T-helper 17 cell (primary cell): ENCODE measurements at places on chromosomes 16 and 17.

DNA sequence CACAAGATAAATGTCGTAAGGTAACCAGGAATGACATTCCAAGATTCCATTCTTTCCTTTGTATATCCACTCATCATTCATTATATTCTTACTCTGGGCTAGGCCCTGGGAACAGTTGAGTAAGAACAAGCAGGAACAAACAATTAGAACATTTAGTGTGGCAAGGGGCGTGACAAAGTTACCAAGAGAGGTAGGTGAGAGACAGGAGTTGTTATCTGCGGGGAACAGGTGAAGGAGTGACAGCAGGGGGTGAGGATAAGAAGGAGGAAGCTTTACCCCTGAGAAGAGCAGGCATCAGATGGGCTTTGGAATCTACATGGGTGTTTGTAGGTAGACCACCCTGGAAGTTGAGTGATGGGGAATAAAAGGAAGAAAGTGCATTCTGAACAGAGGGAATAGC is 568.9 kb downstream of the WWOX start:
- no peak overlapping the region for H3K27ac ChIP-seq
- peaks cover 8% of the 10 kb centered on the region for H3K4me1 ChIP-seq
- no peaks in the 10 kb centered on the region for H3K27me3 ChIP-seq
- no peak for DNase-seq

DNA sequence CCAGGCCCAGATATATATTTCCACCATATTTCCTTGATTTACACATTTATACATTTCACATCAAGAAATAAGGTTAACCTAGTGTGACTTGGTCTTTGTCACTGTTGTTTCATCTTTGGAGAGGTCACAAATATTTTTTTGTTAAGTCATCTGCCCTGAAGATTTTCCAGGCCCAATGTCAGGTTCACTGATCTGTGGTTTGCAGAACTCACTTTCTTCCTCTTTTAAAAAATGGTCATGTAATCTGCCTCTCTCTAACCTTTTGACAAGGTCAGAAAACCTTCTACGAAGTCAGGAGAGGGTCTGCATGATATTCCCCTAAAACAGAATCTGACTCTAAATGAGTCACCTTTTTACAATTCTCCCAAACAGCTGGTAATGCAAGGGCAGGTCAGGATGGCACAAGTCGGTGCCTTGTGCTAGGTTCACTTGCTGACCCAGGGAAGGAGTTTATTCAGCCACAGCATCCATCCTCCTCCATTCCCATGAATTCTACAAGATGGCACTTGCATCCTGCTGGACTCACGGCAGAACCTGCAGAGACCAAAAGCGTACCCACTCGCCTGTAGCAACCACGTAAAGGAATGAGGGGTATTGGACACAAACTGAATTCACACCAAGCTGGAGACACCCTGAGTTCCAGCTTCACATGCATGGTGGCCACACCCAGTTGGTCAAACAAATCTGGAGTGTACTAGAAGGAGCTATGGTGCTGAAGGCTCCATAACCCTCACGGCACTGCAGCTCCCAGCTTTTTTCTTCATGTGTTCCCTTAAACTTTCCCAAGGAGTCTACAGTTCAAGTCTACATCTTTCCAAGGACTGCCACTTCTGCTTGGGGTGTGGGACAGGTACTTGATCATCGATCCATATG is 1.6 kb upstream of the KIAA0513 start:
- peaks cover 22% of the 10 kb centered on the region for H3K4me1 ChIP-seq

GRCh38 chr17:50440172-50440837 is 14.3 kb downstream of the ACSF2 start:
- DNase-seq, result no peak
- H3K27ac ChIP-seq, result no peak overlapping the region
- H3K27me3 ChIP-seq, result no peaks in the 10 kb centered on the region
- H3K4me1 ChIP-seq, result peaks cover 2% of the 10 kb centered on the region
- H3K4me3 ChIP-seq, result no peak overlapping the region
- no peaks in the 10 kb centered on the region for H3K36me3 ChIP-seq

DNA sequence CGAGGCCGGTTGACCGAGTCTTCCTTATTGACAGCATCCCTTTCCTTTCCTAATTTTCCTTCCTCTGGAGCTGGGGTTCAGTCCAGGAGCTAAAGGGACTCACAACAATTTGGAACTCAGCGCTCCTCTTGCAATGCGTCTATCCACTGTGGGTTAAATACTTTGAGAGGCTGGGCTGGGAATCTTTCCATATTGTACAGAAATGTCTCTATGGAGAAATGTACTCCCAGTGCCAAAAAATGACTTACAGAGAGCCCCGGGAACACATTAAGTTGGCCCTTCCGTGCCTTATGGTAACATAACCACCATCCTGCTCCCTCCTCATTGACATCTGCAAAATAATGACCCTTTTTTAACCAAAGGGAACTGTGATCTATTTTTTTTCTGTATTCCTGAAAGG is 192.8 kb downstream of the FTO start:
- peaks cover 21% of the 10 kb centered on the region for H3K4me1 ChIP-seq
- no peak for DNase-seq
- H3K4me3 ChIP-seq, result no peak overlapping the region
- H3K27ac ChIP-seq, result no peak overlapping the region

DNA sequence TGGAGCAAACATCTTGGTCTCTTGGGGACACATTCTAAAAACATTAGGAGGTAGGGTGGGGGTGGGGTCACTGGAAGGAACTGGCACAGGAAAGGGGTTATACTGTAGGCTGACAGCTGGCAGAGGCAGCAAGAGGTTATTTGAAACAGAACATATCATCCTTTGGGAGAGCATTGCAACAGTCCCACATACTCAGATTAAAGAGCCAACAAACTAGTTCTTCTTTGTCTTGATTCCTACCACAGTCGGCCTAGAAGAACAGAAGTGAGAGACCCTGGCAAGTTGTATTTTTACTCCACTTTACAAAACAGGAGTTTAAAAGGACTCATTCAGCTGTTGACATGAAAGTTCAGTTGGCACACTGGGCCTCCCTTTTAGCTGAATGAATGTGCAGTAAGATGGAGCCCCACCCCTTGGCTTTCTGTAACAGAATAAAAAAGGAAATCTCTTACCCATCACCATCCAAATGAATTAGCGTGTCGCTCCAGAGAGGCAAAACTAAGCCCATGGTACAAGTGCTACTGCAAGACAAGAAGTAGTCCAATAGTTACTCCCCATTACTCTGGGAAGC is 54.6 kb upstream of the CORO6 start:
- H3K36me3 ChIP-seq, result no peaks in the 10 kb centered on the region
- DNase-seq, result no peak
- H3K27ac ChIP-seq, result no peak overlapping the region
- H3K4me1 ChIP-seq, result peaks cover 10% of the 10 kb centered on the region
- H3K27me3 ChIP-seq, result no peaks in the 10 kb centered on the region

- H3K36me3 ChIP-seq, result no peaks in the 10 kb centered on the region
- peak overlapping the region; percentile 71 for H3K27ac ChIP-seq
- H3K4me1 ChIP-seq, result peaks cover 45% of the 10 kb centered on the region
- H3K27me3 ChIP-seq, result no peaks in the 10 kb centered on the region
- no peak for DNase-seq
These were observed 26.6 kb upstream of the SKAP1 start for GRCh38 chr17:48456589-48456988.

DNA sequence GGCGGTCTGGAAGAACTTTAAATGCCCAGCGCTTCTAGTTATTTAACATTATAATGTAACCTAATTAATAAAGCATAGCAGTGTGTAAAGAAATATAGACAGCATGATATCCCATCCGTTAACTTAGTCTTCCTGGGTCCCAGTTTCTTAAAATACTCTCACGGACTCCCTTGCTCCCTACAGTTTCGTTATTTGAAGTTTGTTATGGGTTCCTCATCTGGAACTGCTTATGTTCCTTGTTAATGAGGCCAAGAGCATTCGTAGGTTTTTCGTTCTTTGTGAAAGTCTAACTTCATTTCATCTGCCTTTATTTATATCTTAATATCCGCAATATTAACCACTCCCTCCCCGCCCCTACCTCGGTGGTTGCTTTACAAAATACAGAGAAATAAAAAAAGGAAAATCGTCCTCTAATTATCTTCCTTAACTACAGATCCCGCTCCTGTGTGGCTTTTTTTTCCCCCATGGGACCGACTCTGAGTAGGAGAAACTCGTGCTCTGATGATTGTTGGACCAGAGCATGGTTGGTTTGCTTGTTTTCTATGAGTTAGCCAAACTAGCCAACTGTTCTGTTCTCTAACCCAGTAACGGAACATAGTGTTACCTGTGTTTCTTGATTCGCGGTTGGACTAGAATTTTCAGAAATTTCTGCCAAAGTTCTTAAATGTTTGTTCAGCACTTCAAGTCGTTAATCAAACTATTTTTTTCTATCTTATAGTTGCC is 863 bp downstream of the ADPRM start:
- no peaks in the 10 kb centered on the region for H3K27me3 ChIP-seq
- H3K36me3 ChIP-seq, result no peaks in the 10 kb centered on the region
- H3K27ac ChIP-seq, result peak overlapping the region; percentile 94
- H3K4me1 ChIP-seq, result peaks cover 41% of the 10 kb centered on the region
- DNase-seq, result no peak

DNA sequence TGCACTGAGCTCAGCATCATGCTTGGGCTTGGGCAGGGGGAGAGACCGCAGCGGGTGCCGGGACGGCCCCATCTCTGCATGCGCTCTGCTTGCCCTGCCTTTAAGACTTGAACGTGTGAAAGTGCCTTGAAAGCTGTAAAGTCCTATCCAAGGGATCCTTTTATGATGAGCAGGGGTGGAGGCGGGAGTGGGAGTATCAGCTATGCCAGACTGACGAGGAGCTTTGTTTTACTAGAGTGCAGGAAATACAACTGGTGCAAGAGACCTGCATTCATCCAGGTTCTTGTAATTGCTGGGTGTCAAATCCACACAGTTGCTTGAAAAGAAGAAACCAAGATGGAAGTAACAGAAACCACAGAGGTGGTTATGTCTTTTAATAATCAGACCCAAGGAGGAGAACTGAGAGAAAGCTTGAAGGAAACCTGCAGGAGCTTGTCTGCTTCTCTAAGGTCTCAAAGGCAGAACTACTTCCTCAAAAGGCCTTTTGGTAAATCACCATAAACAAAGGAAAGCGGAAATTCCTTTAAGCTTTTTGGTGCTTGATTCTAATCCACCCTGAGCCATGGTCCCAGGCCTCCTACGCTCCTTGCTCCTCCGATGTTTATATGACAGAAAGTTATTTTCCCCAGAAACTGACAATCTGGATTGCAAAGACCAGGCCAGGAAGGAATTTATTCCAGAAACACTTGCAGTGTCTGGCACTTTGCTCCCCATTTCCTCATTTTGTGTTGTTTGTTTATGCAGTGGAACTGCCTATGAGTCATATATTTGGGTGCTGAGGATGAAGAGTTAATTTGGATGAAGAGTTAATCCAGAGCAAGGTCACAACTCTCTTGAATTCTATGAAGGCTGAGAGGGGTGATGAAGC is 51.3 kb upstream of the FBXO47 start:
- H3K27me3 ChIP-seq, result no peaks in the 10 kb centered on the region
- peak overlapping the region; percentile 66 for H3K4me3 ChIP-seq
- peak overlapping the region; percentile 47 for H3K27ac ChIP-seq
- peaks cover 19% of the 10 kb centered on the region for H3K4me1 ChIP-seq
- H3K36me3 ChIP-seq, result peaks cover 2% of the 10 kb centered on the region

DNA sequence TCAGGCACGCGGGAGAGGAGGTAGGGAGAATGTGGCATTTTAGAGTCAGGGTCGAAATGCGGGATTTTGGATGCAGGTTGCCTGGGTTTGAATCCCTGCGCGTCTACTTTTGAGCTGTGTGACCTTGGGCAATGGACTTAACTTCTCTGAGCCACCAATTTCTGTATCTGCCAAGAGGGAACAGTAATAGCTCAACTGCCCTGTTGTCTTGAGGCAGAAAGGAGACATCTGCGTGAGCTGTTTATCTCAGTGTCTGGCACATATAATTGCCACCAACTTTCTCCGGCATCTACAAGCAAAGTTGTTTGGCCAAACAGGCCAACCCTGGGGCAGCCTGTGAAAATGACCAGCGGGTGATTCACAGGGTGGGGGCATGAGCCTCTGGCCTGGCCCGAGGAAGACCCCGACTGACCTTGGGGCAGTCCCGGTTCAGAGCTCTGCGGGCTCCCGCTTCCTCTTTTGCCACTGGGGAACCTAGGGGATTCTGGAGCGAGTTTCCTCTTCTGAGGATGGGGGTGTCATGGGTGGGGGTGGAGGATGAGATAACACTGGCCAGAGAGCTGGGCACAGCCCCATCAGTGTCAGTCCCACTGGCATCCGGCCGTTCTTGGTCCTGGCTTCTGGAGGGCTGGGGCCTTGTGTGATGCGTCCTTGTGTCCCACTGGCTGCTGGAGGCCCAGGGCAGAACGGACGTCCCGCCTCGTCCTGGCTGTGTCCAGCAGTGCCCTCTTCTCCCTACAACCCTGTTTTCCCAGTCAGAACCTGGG is 1.3 kb downstream of the SNN start:
- no peaks in the 10 kb centered on the region for H3K36me3 ChIP-seq
- H3K27ac ChIP-seq, result peak overlapping the region; percentile 89
- peaks cover 54% of the 10 kb centered on the region for H3K4me1 ChIP-seq
- H3K27me3 ChIP-seq, result no peaks in the 10 kb centered on the region
- DNase-seq, result no peak
- H3K4me3 ChIP-seq, result peak overlapping the region; percentile 85
